ENCODE measurements at places on chromosomes 2 and 18.

- H3K4me1 ChIP-seq: no peaks in the 10 kb centered on the region
- H3K27ac ChIP-seq: no peak within 1 kb of the TSS
- DNase-seq: no peak
These were observed at the start of gene IL1RL1 for GRCh38 chr2:102310964-102311640. Gene IL1RL1, plus strand, starts transcription at chr2:102311563. Its CDS starts 26,702 bp downstream, at chr2:102338265.

- no peaks in the 10 kb centered on the region for H3K36me3 ChIP-seq
- H3K4me3 ChIP-seq: no peak overlapping the region
- H3K27me3 ChIP-seq: no peaks in the 10 kb centered on the region
- H3K27ac ChIP-seq: no peak overlapping the region
- DNase-seq: no peak
These were observed 27.6 kb upstream of the GTF2A1L start for GRCh38 chr2:48590017-48590416.

- H3K27ac ChIP-seq: no peak overlapping the region
- no peaks in the 10 kb centered on the region for H3K36me3 ChIP-seq
- no peaks in the 10 kb centered on the region for H3K4me1 ChIP-seq
- H3K27me3 ChIP-seq: no peaks in the 10 kb centered on the region
- no peak overlapping the region for H3K4me3 ChIP-seq
- no peak for DNase-seq
These were observed 250.9 kb downstream of the BCL11A start for GRCh38 chr2:60302377-60303126.

- no peak overlapping the region for H3K27ac ChIP-seq
- no peaks in the 10 kb centered on the region for H3K36me3 ChIP-seq
- no peak for DNase-seq
These were observed 11.0 kb downstream of the EN1 start for GRCh38 chr2:118836411-118836930.

DNA sequence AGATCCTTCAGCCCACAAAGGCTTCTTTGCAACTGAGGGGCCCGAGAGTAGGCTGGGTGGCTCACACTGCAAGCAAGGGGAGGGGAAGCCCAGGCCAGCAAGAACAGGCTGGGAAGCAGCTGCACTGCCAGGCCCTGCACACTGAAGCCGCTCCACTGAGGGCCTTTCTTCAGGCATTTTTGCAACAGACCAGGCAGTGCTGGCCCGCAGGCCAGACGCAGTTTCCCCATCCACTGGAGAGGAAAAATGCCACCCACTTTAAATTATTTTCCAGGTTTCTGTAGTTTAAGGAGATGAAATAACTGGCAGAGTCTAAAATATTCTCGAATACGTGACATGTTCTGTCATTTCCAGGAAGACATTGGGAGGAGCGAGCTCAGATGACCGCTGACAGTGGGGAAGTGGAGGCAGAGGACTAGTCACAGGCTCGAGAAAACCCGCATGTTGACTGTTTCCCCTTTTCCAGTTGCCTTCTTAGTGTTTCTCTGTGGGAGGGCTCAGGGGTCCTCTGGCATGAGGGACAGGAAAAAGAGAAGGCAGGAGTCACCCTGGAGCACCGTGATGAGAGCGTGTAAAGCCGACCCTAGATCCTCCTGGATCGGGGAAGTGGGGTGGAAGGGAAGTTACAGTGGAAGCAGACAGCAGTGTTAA is 53.3 kb upstream of the B3GNT7 start:
- no peaks in the 10 kb centered on the region for H3K27me3 ChIP-seq
- no peak overlapping the region for H3K27ac ChIP-seq
- H3K4me1 ChIP-seq: no peaks in the 10 kb centered on the region
- DNase-seq: no peak

DNA sequence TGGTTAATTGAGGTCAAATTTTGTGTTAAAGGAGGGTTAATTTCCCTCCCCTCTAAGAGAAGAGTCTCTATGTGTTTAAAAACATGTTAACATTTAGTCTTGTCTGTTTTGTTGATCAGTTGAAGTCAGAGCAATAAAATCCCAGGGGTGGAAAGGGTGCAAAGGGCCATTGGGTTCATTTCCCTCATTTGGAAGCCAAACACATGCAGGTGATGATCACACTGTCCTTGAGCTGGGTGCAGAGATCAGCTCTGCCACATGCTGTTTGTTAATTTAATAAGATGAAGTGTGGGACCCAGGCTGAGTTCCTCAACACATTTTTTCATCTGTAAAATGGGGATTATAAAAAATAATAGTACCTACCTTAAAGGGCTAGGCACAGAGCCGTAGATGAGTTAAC is 260.9 kb downstream of the LPIN1 start:
- H3K4me1 ChIP-seq: peaks cover 24% of the 10 kb centered on the region
- no peak overlapping the region for H3K4me3 ChIP-seq
- peak overlapping the region; percentile 92 for H3K27ac ChIP-seq
- no peak for DNase-seq
- H3K27me3 ChIP-seq: no peaks in the 10 kb centered on the region

- peaks cover 4% of the 10 kb centered on the region for H3K4me1 ChIP-seq
- no peak for DNase-seq
- H3K27me3 ChIP-seq: no peaks in the 10 kb centered on the region
These were observed 180.4 kb downstream of the ANKRD30B start for GRCh38 chr18:14928396-14928795.

- no peak for DNase-seq
- no peak overlapping the region for H3K4me3 ChIP-seq
- H3K36me3 ChIP-seq: no peaks in the 10 kb centered on the region
- H3K27ac ChIP-seq: no peak overlapping the region
These were observed 24.6 kb downstream of the CTLA4 start for GRCh38 chr2:203892207-203892606.

- H3K36me3 ChIP-seq: no peaks in the 10 kb centered on the region
- peaks cover 5% of the 10 kb centered on the region for H3K4me1 ChIP-seq
- no peaks in the 10 kb centered on the region for H3K27me3 ChIP-seq
- no peak for DNase-seq
- no peak overlapping the region for H3K27ac ChIP-seq
- no peak overlapping the region for H3K4me3 ChIP-seq
These were observed 297.2 kb downstream of the NCKAP5 start for GRCh38 chr2:133271105-133271504.

DNA sequence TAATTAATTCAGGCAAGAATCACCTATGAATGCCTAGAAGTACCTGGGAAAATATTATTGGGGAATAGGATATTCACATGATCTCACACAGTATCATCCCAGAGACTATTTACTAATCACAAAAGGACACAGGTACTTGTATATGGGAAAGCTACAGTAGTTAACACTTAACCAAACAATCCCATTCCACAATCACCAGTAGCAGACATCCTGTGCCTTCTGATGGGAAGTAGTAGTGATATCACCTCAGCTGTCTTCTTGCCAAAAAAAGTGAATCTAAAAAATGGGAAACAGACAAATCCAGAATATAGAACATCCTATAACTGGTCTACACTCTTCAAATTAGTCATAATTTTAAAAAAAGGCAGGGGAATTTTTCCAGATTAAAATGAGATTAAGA is 75.6 kb upstream of the CCDC150 start:
- H3K4me1 ChIP-seq: no peaks in the 10 kb centered on the region
- H3K36me3 ChIP-seq: no peaks in the 10 kb centered on the region
- H3K27ac ChIP-seq: no peak overlapping the region
- H3K27me3 ChIP-seq: no peaks in the 10 kb centered on the region
- H3K4me3 ChIP-seq: no peak overlapping the region

GRCh38 chr2:107362993-107363392 is 463.7 kb upstream of the RGPD4 start:
- H3K4me3 ChIP-seq: no peak overlapping the region
- no peak for DNase-seq
- no peak overlapping the region for H3K27ac ChIP-seq
- no peaks in the 10 kb centered on the region for H3K36me3 ChIP-seq

- no peaks in the 10 kb centered on the region for H3K4me1 ChIP-seq
- no peaks in the 10 kb centered on the region for H3K36me3 ChIP-seq
- no peak overlapping the region for H3K4me3 ChIP-seq
- H3K27ac ChIP-seq: no peak overlapping the region
These were observed 204.8 kb downstream of the KLHL29 start for GRCh38 chr2:23589739-23590138.

GRCh38 chr18:31101183-31102024 is 817 bp downstream of the DSC2 start:
- H3K36me3 ChIP-seq: no peaks in the 10 kb centered on the region
- H3K4me1 ChIP-seq: no peaks in the 10 kb centered on the region
- peak overlapping the region; percentile 83 for H3K27ac ChIP-seq
- peak; percentile 67 for DNase-seq
- peak overlapping the region; percentile 78 for H3K4me3 ChIP-seq
- H3K27me3 ChIP-seq: no peaks in the 10 kb centered on the region

- H3K4me1 ChIP-seq: no peaks in the 10 kb centered on the region
- H3K4me3 ChIP-seq: no peak overlapping the region
- H3K27me3 ChIP-seq: no peaks in the 10 kb centered on the region
- H3K27ac ChIP-seq: no peak overlapping the region
- H3K36me3 ChIP-seq: no peaks in the 10 kb centered on the region
These were observed 132.1 kb downstream of the SH3RF3 start for GRCh38 chr2:109260886-109261700.

DNA sequence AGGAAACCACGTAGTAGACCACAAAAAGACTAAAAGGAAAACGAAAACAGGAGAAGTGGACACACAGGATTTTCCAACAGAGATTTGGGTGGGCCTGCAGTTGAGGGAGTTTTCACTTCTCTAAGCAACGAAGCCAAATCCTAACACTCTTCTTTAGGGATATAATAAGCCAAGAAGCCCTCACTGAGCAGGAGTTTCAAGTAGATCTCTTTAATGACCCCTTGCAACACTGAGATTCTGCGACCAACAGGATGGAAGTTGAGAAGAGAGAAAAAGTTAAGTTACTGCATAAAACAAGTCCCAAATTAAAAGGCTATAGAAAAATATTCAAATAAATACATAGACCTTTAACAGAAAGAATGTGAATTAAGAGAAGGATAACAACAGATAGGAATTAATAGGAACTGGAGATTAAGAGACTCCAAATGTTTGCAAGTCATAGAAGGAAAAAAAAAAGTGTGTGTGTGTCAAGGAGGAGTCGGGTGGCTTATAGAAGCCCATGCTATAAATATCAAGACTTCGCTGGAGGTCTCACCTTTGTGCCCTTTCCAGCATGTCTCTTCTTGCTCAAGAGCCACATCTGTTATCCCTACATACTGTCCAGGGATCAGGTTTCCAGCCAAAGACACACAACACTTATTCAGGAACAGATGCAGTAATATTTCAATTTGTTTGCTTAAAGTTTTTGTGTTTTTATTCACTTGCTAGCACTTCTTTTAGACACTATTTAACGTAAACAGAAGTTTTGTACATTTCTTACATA is 69.4 kb upstream of the ARHGAP28 start:
- H3K4me1 ChIP-seq: no peaks in the 10 kb centered on the region
- no peak for DNase-seq
- no peaks in the 10 kb centered on the region for H3K27me3 ChIP-seq

DNA sequence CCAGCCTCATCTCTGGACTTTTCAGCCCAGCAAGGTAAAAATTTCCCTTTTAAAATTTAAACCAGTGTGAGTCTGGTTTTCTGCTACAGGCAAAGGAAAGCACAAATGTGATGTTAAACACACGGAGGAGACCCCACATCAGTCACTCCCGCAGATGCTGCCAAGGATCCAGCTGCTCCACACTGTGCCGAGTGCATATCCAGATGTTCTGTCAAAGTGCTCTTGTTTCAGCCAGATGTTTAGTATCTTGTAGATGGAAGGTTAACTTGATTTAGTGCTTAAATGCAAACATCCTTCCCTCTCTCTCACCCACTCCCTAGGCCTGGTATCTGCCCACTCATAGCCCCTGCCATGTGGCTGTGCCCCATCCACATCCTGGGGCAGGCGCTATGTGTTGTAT is 15.8 kb upstream of the ATOH8 start:
- H3K4me1 ChIP-seq: peaks cover 26% of the 10 kb centered on the region
- no peak overlapping the region for H3K4me3 ChIP-seq
- no peak for DNase-seq
- no peaks in the 10 kb centered on the region for H3K27me3 ChIP-seq

DNA sequence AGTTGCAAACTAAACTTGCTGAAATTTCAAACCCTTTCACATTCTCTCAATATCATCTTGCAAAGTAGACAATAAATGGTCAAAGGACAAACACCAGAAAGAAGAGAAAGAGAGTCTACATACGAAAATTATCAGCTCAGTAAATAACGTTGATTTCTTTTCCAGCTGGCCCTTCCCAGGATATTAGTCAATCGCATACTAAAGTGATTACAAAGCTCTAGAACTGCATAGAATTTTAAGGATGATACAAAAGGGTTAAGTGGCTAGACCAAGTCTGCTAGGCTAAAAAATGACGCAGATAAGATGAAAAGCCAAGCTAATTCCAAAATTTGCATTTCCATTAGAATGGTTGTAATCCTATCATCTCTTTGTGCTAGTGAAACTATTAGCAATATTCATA is 405.7 kb downstream of the FBXO15 start:
- no peaks in the 10 kb centered on the region for H3K36me3 ChIP-seq
- H3K4me3 ChIP-seq: no peak overlapping the region
- no peak overlapping the region for H3K27ac ChIP-seq
- H3K4me1 ChIP-seq: no peaks in the 10 kb centered on the region
- H3K27me3 ChIP-seq: no peaks in the 10 kb centered on the region

GRCh38 chr2:171185941-171186340 is 25.2 kb upstream of the TLK1 start:
- DNase-seq: no peak
- H3K27ac ChIP-seq: no peak overlapping the region
- H3K4me3 ChIP-seq: no peak overlapping the region
- no peaks in the 10 kb centered on the region for H3K27me3 ChIP-seq

All from liver (tissue), 10 donors.